ENCODE measurements at places on chromosomes 4 and X.

- no peak for DNase-seq
Observed at GRCh38 chrX:151938172-151938571, 25.5 kb downstream of the MAGEA4 start.

GRCh38 chrX:153519569-153520286 lies 2.3 kb downstream of the ATP2B3 start:
- no peak for DNase-seq

DNA sequence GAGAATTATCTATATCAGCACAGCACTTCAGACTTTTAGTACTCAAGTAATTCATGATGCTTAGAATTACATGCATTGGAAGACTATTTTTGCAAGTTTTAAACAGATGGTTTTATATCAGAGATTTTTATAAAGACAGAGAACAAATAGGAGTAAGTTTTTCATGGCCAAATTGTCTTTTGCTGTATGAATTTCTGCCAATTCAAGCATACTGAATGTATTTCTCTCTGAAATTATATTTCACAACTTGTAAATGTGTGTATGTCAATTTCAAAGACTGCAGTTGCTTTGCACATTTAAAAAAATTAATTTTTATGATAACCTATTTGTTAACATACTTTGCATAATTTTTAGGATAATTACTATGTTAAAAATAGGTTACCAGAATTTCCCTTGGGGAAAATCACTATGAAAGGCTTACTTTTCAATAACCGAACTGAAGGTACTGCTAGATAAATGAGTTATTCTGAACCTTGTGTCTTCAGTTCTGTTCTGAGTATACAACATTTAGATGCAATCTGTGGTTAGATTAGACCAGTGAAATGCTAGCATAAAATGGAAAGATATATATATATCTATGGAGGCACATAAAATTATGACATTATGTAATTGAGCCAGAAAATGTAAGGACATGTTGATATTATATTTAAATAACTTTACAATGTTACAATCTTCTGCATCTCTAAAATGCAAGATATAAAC lies 1344.2 kb upstream of the PABPC4L start:
- no peak for DNase-seq

GRCh38 chr4:87066403-87067123 lies 131.8 kb downstream of the AFF1 start:
- DNase-seq, result peak; percentile 34

DNA sequence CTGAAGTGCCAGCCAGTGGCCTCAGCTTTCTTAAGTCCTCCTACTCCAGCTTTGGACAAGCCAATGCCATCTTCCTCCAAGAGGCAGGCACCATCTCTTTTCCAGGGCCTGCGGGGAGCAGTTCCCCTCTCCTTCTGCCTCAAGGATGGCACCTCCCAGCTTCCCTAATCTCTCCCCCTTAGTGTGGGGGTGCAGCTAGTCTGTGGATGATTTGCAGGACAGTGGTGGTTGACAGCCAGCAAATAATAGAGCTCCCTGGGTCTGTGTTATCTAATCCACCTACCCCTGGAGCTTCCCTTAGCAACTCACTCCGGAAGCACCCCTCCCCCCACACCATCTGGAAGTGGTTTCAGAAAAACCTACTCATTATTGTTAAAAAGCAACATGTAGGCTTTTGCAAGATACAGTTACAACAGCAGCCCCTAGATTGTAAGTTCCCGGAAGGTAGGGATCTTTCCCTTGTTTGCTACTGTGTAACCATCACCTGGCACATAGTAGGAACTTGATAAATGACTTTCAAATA lies 247.1 kb downstream of the BCOR start:
- no peak for DNase-seq

DNA sequence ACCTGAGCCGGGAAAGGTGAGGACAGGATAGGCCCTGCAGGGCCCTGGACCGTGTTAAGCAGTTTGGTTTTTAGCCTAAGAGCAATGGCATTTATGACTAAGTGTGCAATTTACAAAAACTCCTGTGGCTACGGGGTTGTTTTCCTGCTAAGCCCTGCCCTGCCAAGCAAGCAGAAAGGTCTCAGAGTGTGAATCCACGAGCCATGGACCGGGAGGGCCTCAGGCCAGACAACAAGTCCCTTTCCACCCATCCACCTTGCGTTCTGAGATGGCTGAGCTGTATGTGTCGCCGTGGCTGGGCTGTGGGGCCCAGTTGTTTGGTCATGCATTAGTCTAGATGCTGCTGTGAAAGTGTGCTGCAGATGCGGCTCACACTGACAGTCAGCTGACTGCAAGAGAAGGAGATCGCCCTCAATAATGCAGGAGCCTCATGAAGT lies 33.9 kb upstream of the AFAP1 start:
- no peak for DNase-seq

DNA sequence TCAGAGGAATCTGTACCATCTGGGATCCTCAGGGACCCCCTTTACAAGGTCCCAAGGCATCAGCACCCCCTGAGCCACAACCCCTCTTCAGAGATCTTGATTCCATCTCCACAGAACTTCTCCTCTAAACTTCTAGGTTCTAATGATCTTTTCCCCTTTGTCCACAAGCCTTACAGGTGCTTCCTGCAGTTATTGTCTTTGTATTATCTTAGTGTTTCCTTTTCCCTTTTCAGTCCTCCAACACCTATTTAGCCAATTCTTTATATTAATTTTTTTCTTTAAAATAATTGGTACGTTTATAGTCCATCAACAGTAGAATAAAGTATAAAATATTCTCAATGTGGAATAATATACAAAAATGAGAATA lies 35.2 kb upstream of the FAM241A start:
- DNase-seq, result no peak

DNA sequence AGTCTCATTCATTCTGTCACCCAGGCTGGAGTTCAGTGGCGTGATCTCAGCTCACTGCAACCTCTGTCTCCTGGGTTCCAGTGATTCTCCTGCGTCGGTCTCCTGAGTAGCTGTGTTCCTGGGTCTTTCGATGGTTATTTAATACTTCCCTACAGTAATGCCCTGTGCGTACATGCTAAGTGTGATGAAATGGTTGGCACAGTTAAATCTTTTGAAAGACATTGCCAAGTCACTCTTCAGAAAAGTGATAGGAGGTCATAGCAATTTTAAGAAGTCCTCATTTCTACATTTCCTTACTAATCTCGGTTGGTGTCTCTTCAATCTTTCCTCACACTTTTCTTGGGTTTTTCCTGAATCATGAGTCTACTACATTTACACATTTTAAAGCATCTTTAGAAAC lies 14.4 kb downstream of the HTT-AS start:
- no peak for DNase-seq

- no peak for DNase-seq
Observed at GRCh38 chr4:41209187-41209586, 5.2 kb downstream of the APBB2 start.

- DNase-seq, result no peak
Observed at GRCh38 chr4:14264437-14264836, 636.9 kb upstream of the BOD1L1 start.

DNA sequence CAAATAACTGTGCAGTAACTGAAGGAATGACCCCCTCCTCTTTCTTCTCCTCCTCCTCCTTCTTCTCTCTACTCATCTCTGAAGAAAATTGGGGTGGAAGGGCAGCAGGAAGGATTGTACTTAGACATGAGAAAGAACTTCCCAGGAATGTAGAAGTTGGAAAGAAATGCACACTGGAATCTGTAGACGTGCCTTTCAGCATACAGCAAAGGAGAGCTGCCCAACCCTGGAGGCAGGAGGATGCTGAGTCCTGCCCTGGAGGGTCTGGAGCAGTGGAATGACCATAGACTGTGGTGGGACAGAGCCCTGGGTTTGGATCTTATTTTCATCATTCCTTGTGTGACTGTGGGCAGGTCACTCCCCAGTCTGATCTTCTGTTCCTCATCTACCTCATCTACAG lies 80.1 kb downstream of the PJA1 start:
- no peak for DNase-seq

- no peak for DNase-seq
Observed at GRCh38 chr4:62543002-62543401, 1342.9 kb downstream of the ADGRL3 start.

GRCh38 chr4:84235126-84235944 lies 263.8 kb downstream of the NKX6-1 start:
- DNase-seq, result no peak

- peak; percentile 40 for DNase-seq
Observed at GRCh38 chrX:23742174-23742696, 841 bp downstream of the ACOT9 start.

- DNase-seq, result no peak
Observed at GRCh38 chrX:155259752-155260151, 4.5 kb downstream of the RAB39B start.

- DNase-seq, result no peak
Observed at GRCh38 chr4:161817914-161818313, 345.9 kb downstream of the FSTL5 start.

- DNase-seq, result no peak
Observed at GRCh38 chr4:137421796-137422195, 110.5 kb downstream of the PCDH18 start.

- DNase-seq, result no peak
Observed at GRCh38 chrX:6941041-6941440, 206.5 kb upstream of the STS start.

DNA sequence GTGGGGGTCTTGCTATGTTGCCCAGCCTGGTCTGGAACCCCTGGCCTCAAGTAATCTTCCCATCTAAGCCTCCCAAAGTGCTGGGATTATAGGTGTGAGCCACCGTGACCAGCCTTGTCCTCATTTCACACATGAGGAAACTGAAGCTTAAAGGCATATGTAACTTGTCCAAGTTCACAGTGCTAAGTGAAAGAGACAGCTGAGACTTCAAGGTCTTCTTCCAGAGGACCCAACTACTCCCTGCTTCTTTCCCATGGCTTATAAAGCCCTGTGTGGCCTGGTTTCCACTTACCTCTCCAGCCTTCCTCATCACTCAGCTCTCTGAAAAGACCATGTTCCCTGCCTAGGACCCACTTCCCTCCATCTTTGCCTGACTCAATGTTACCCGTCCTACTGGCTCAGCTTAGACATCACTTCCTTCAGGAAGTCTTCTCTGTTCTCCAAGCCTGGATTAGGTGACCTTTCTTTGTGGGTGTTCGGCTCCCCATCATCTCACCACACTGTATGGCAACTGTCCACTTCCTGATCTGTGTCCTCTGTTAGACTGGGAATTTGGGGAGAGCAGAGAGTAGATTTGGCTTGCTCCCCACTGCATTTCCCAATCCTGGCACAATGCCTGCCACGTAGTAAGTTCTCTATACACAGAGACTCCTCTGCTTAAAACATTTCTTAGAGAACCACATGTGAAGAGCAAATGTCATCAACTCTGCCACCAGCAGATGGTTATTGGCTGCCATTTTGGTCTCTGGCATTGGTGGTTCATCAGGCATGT lies 30.4 kb upstream of the LAMP2 start:
- DNase-seq, result no peak

- DNase-seq, result no peak
Observed at GRCh38 chrX:103220511-103221323, 5.8 kb downstream of the BEX4 start.

GRCh38 chr4:125444166-125444565 lies 129.4 kb downstream of the FAT4 start:
- DNase-seq, result no peak

DNA sequence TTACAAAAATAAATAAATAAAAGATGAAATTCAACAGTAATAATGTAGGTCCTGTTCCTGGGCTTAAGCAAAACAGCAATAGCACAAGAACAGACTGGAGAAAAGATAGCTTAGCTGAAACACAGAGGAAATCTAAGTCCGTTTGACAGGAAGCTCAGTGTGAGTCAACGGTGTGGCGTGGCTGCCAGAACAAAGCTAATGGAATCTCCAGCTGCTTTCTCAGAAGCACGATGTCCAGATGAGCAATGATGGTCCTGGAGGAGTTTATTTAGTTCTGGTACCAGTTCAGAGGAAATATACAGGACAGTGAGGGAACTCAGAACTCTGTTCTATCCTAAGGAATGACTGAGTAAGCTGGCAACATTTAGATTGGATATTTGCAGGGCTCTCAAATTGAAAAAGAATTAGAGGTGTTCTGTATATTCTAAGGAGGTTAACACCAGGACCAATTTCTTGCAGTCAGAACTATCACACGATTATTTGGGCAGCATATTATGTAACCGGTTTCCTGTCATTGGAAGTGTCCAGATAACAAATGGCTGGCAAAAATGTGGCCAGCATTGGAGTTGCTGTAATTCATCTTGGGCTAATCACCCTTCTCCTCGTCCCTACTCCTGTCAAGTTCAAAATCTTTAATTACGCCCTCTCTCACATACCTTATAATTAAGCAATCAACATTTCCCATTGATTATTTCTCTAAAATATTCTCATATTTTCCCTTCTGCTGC lies 12.7 kb downstream of the GAB3 start:
- DNase-seq, result no peak

DNA sequence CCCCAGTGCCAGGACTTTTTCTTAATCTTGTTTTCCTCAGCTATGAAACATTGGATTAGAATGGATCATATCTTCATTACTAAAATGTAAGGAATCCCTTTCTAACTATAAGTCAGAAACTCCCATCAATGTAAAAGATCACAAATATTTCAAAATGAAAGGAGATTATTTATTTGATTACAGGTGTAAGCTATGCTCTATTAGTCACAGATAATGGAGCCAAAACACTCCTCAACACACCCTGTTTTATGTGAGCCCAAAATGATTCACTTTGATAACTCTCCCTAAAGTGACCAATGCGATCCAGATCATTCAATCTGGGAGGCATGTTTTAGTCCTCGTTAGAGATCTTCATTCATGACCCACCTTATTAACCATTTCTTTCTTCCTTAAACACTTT lies 566.7 kb upstream of the TENM3 start:
- DNase-seq, result no peak

- DNase-seq, result no peak
Observed at GRCh38 chrX:34770511-34770910, 113.4 kb upstream of the TMEM47 start.

DNA sequence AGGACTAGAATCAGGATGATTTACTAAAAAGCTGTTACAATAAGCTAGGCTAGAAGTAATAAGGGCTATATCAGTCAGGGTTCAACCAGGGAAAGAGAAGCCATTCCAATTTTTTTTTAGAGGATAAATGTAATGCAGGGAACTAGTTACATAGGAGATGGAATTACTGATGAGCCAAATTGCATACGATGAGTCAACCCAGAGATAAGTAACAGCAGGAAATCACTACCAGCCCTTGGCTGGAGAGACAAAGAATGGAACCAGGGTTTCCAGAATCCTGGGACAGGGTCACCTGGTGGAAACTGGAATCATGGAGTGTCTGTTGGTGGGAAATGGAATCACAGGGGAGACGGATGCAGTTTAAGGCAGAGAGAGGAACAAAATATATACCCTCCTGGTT lies 13.1 kb upstream of the MAGEA4 start:
- DNase-seq, result no peak

Measured in skin of body (tissue), 3 donors.